ENCODE measurements at places on chromosomes 7 and 10. TPM values are rescaled to one million over a fixed set of nuclear protein-coding genes. Genes with fewer than 3 reads are reported as not detected.

The DBNL gene
- total RNA-seq: 171 TPM

The MKX gene
- 7.5 TPM for total RNA-seq

The ADO gene
- 12.4 TPM for total RNA-seq

The TLX1 gene
- total RNA-seq: not detected

The ANXA8L1 gene
- total RNA-seq: 2.7 TPM

The SGMS1 gene
- 38.6 TPM for total RNA-seq

The ZPBP gene
- not detected for total RNA-seq
